Hepatocyte (in vitro differentiated cells): ENCODE measurements at places on chromosomes 5 and 9.
A peak's percentile ranks its signal among the peaks of the same experiment; 100 is the strongest.

DNA sequence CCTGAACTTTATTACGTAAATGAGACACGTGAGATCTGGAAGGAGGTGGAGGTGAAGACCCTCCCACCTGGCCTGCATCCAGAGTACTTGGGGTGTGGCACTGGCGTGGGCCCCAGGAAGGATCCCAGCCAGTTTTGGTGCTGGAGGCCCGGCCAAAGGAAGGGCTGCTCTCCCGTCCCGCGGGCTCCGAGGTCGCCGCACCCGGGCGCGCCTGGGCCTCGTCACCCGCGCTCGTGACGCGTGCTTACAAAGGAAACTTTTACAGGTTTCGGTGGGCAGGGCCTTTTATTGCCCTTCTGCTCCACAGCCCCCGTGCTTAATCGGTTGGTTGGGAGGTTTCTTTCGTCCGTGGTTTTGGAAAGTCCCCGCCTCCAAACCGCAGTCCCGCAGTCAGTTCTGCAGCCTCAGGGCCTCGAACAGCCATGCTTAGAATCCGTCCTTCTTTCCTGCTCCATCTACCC, 29.2 kb downstream of the CDKN2A start:
- peak; percentile 54 for DNase-seq

- DNase-seq, result no peak
These were observed 19.7 kb downstream of the MEGF9 start for GRCh38 chr9:120694559-120694958.

DNA sequence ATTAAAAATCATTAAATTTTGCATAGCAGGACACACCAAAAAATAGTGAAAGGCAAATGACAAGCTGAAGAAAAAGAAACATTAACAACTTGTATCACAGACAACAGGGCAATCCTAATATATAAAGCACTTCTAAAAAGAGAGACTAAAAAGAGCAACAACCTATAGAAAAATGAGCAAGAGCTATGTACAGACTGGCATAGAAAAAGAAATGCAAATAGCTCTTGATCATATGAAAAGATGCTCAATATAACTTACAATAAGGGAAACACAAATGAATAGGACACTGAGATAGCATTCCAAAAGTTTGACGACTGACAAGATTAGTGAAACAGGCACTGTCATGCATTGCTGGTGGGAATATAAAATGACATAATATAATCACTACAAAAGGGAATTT, 235.9 kb downstream of the SEC61B start:
- no peak for DNase-seq

- no peak for DNase-seq
These were observed 2.5 kb upstream of the DBH start for GRCh38 chr9:133633681-133634080.

GRCh38 chr9:37146410-37146809, 26.0 kb downstream of the ZCCHC7 start:
- DNase-seq, result no peak

DNA sequence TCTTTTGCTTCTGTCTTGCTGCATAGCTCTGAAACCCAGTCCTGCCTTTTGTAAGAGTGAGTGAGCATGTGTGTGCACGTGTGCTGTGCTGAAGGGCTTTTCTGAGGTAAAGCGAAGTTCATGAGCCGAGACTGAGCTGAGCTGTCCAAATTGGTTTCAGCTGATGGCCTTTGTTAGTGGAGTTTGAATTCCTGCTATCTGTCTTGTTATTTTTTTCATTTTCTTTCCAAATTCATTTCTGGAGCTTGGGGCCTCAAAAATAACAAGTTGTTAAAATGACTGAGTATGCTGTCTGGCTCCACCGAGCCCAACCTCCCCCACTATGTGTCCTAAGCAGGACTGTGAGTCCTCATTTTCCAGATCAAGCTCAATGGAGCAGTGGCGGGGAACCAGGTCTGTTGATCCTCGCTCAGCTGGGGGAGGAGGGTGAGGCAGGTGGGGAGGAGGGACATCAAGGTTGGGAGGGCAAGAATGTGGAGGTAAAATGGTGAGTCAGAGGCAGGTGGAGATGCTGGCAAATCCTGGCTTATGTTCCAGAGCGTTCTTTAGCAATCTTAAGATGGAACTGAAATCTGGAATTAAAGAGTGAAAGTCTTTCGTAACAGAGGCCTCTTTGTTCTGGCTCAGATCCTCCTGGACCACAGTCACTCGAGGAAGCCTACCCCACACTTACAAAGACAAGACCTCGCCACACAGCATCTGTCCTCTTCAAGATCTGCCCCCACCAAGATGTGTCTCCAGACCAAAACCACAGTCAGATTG, 63.9 kb downstream of the SREK1 start:
- DNase-seq, result no peak

- DNase-seq, result peak; percentile 62
These were observed 9.7 kb upstream of the C9orf152 start for GRCh38 chr9:110217656-110218099.

DNA sequence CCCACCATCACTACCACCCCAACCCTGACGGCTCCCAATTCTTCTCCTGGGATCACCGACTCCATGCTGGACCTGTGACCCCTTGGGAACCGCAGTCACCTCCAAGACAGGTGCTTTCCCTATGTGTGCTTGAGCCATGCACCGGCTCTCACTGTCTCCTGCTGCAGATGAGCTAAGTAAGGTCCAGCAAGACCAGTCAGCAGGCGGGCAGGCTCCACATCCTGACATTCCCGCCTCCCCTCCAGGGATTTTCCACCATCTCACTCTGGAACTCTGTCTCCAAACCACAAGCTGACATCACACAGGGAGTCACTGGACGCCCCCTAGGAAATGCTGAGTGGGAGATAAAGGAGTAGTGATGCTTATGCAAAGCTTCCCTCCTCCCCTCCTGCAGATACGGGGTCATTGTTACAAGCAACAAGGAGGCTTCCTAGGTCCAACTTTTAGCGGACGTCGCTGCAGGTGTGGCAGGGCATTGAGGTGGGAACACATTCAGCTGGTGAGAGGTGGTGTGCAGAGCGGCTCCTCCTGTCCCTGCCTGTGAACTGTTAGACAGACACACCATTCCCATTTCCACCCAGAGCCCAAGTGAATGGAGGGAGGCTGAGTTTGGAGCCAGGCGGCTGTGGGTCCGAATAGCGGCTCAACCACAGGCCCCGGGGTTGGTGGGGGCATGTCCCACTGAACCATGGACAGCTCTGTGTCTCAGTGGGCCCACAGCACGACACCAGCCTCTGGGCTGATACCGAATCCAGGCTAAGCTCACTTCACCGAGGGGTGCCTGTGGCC, 129.2 kb upstream of the PHYKPL start:
- no peak for DNase-seq

DNA sequence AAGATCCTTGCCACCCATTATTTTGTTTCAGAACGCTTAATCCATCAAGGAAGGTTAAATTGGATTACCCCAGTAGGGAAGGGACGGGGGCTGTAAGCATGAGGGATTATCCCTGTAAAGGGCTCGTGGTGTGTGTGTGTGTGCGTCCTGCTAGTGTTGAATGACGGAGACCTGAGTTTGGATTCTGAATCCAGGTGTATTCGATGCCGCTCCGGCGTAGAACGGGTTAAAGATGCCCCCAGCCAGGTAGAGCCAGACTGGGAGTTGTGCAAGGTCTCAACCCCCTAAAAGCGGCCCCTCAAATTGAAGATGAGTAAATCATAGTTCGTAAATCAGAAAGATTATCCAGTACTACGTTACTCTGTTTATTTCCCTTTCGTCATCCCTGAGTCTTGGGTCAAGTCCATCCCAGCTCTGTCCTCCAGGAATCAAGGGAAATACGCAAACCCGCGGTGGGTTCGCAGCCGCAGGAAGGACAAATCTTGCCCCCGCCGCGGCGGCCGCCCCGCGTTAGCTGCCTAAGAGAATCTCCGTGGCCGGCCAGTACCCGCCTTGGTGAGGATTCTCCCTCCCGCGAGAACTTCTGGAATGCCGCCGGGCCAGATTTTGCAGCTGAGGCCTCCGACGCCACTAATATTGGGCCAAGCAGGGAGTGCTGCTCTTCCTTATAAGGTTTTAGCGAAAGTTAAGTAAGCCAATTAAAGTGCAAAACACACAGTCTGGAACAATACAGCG, 586 bp upstream of the MTAP start:
- DNase-seq, result peak; percentile 86

DNA sequence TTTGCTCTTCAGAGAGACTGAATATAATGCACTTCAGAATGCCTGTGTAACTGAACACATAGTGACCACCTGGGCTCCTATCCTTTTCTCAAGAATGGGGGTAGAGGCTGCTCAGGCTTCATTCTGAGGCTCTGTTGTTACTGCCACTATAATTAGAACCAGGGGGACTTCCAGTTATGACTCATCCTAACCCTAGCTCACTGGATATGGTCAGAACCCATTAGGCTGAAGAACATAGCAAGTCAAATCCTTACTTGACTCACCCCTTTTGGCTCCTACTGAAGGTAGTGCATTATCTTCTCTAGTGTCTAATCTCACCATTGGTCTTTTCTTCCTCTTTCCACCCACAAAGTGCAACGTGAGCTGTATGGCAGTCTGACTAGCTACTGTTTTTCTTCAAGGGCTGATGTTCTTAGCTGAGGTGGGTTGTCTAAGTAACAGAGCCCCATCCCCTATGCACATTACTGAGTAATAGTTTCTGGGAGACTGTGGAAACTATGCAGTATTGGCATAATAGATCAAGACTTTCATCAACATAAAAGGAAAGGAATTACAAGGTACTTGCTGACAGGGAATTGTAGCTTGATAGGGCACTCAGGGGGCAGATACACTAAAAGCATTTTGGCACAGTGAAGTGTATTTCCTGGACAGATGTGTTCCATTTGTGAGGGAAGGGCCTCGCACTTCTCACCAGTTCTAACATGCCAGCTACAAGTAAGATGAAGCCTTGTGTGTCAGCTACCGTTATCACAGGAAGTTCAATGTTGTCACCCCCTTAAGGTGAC, 431.0 kb upstream of the MEF2C start:
- DNase-seq, result peak; percentile 11

GRCh38 chr9:137109250-137110146, 5.0 kb downstream of the DPP7 start:
- DNase-seq, result no peak

GRCh38 chr9:86968258-86968920, 21.1 kb upstream of the GAS1 start:
- DNase-seq, result no peak

DNA sequence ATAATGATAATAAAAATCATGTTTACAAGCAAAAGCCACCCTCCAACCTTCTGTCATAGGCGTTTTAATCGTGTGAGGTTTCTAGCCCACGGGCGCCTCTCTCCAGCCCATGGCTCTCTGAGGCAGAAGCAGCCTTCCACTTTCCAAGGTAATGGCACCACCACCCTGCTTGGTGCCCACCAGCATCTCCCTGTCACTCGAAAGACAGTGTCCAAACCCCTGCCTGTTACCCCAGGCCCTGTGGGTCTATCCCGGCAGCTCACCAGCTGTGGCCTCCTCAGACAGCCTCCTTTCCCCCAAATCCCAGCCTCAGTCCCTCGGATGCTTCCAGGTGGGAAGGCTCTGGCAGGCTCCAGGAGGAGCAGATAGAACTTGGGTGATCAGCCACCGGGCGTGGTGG, 123.8 kb upstream of the LPCAT1 start:
- no peak for DNase-seq

GRCh38 chr9:8188723-8189407, 389.3 kb upstream of the DMAC1 start:
- peak; percentile 8 for DNase-seq

GRCh38 chr9:79570448-79571308, 1.1 kb upstream of the TLE4 start:
- DNase-seq, result peak; percentile 71

- DNase-seq, result no peak
These were observed 322.7 kb downstream of the ARHGEF28 start for GRCh38 chr5:73948720-73949119.

- DNase-seq, result peak; percentile 65
These were observed 10.0 kb downstream of the TRAF1 start for GRCh38 chr9:120916588-120916987.

- DNase-seq, result no peak
These were observed 9.3 kb upstream of the SCGB3A1 start for GRCh38 chr5:180600554-180601041.

- no peak for DNase-seq
These were observed 204.9 kb upstream of the NREP start for GRCh38 chr5:111961862-111962261.

GRCh38 chr5:170597872-170598271, 94.1 kb downstream of the KCNIP1 start:
- no peak for DNase-seq

- DNase-seq, result no peak
These were observed 173.1 kb upstream of the IER5L start for GRCh38 chr9:129351058-129351641.
